ENCODE measurements at places on chromosomes 7 and 10.
A peak's percentile ranks its signal among the peaks of the same experiment; 100 is the strongest.

DNA sequence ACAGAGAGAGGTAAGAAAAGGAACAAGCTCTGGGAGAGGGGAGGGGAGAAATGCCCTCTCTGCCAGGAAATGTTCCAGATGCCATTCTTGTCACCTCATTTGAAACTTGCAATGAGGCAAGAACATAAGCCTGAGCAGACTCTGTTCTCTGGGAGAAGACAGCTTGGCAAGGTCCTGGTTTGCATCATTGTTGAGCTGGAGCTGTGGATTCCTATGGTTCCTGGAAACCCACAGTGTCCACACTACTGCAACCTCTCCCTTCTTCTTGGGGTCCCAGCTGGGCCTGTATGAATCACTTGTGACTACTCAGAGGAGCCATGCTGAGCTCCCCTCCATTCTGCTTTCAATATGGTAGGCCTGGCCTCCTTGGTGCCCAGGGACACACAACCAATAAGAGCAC is 60.8 kb upstream of the HECTD2 start:
- DNase-seq = peak; percentile 95

GRCh38 chr10:107163076-107163855 is 1.2 kb downstream of the SORCS1 start:
- DNase-seq = no peak

GRCh38 chr10:130739757-130740145 is 571.8 kb downstream of the TCERG1L start:
- no peak for DNase-seq

DNA sequence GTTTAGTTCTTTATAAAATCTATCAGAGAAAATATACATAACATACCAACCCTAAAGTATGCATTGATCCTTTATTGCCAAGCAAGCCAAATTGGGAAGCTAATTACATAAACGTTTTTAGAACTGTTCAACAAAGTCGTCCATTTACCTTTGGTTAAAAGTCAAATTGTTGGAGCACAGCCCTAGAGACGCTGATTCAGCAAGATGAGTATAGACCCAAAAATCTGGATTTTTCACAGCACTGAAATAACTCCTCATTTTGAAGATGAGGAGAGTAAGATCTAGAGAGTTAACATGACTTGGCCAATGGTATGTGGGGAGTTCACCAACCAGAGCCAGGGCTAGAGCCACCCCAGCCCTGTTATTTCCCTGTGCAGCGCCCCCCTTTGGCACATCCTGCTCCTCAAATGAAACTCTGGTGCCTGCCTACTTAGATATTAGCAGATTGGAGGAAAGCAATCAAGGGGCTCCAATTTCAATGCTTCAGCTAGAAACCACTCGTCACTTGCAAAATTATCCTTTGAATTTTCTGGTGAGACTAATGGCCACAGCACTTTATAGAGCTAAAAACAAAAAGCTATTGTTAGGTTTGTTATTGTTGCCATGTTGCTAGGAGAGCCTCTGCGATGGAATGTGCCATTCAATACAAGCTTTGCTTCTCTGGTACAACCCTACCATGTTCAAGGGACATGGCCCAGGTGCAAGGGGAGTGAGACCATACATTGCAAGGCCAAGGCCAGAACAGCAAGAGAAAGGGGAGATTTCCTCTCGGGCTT is 132.6 kb upstream of the ZEB1 start:
- DNase-seq = no peak

- DNase-seq = no peak
These were observed 163.6 kb downstream of the NEURL1 start for GRCh38 chr10:103657061-103657591.

DNA sequence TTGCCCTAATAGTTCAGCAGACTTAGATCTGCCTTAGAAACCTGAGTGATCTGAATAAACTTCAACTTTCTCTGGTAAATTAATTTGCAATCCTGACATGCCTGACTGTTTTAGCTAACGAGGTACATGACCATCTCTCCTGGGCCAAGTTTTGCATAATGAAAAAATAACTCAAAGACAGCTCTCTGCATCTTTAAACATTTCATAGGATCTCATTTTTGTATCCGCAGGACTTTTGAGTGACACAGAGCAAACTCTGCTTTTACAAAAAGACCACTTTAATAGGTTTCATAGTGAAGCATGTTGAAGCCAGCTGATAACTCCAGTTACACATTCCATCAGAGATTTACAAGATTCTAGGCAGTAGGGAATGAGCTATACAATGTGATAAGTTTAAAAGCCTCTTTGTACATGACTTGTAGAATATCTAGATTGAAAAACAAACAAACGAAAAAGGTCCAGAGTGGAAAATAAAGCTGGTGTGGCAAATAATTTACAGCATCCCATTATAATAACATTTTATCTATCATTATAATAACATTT is 2.1 kb downstream of the PRKG1 start:
- DNase-seq = no peak

GRCh38 chr10:129932182-129932581 is 31.9 kb downstream of the EBF3 start:
- no peak for DNase-seq

DNA sequence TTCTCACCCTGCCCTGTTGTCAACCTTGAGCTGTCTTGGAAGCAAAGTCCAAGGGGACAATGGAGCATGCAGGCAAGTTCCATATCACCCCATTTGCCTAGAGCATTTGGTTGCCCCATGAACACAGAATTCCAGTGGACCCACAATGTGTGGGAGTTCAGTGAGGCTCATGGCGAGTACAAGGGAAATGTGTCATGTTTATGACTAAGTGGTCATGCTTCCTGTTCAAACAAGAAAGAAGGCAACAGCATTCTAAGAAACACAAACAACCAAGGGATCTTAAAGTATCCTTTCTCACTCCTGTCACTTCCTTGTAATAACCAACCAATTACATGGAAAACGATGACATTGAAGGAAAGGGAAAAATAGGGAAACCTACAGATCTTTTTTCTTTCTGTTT is 513.0 kb downstream of the INHBA start:
- peak; percentile 92 for DNase-seq

DNA sequence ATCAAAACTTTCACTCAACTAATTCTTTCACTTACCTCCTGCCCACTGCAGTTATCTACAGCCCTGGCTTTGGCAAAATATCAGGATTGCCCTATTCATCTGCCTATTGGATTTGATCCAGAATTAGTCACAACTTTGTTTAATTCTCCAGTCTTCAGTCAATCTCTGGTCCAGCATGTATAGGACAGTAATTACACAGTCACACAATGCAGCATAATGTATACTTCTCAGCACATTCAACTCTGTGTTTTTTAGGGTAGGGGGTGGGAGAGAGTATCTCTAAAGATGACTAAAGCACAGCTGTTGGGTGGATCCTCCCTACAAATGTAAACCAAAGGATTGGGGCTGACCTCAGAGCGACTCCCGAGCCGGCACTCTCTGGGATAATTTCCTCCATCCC is 17.7 kb upstream of the NRP1 start:
- peak; percentile 77 for DNase-seq

- no peak for DNase-seq
These were observed 804.1 kb upstream of the IGFBP3 start for GRCh38 chr7:46725136-46725535.

GRCh38 chr10:49594594-49594993 is 15.5 kb upstream of the SLC18A3 start:
- DNase-seq = peak; percentile 53

DNA sequence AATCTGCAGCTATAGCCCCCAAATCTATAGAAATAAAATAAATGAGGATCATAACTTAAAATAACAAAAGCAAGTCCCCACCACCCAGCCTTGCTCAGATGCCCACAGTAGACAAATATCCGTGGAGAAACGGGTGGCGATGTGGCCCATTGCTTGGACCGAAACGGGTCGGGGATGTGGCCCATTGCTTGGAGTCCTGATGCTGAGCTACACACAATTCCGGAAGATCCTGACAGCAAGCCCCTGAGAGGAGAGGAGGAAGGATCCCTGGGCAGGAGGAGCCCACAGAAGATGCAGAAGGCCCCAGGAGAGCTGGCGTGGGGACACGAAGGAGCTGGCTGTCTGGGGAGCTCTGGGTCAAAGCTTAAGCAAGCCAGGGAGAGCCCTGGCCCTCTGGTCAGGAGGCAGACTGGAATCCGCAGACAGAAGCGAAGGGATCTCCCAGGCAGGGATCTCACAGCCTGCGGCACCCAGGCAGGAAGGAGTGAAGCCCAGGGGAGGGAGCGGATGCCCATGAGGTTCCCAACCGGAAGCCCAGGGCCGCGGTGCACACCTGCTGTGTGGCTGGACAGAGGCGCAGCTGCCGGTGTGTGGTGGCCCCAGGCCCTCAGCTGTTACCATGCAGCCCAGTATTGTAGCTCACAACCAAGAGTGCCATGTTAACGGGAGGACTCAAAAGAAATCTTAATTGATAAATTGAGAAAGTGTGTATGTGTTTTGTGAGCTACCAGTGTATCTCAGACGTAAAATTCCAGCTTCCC is 138.8 kb downstream of the ADARB2 start:
- DNase-seq = no peak

- no peak for DNase-seq
These were observed 289.4 kb upstream of the LRRN3 start for GRCh38 chr7:110801502-110801901.

DNA sequence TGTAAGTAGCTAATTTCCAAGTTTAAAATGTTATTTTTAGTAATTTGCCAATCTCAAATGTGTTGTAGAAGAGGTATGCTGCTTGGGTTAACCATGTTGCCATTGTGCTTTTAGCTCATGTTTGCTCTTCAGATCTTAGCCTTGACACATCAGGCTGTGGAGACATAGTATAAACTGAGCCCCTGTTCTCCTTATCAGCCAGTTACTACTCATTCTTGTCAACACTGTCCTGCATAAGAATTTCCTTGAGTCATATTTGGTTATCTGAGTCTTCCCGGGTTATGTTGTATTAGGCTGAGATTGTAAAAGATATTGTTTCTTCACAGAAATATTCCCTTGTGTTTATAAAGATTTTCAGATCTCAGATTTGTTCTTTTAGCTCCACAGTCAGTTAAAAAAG is 4.1 kb downstream of the SSBP1 start:
- no peak for DNase-seq

DNA sequence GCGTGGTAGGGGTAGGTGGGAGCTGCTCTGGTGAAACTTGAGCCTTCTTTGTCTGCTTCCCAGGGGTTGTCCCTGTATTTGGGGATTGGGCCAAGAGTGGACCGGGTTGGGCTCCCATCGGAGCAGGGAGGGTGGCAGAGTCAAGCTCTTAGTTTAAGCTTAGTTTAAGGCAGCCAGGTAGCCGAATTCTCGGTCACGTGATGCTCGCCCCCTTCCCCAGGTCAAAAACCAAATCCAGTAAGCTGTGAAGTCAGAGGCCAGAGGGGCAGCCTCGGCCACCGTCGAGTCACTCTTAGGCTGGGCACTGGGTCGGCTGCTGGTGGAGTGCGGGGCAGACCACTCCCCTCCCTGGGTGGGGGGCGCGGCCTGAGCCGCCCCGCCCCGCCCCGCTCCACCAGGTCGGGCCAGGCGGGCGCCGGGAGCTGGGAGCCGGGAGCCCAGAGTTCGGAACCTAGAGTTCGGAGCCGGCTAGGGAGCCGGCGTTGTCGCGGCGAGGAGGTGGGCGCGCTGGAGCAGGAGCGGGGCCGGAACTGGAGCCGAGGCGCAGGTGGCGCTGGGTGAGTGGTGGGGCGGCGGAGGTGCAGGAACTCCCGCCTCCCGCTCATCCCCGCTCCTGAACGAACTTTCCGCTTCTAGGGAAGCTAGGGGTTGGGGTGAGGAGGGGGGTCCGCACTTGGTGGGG is 2.8 kb upstream of the LZTS2 start:
- peak; percentile 13 for DNase-seq

GRCh38 chr7:2202901-2203765 is 29.6 kb downstream of the MAD1L1 start:
- DNase-seq = no peak

- DNase-seq = no peak
These were observed 55.8 kb downstream of the CASD1 start for GRCh38 chr7:94565247-94565894.

DNA sequence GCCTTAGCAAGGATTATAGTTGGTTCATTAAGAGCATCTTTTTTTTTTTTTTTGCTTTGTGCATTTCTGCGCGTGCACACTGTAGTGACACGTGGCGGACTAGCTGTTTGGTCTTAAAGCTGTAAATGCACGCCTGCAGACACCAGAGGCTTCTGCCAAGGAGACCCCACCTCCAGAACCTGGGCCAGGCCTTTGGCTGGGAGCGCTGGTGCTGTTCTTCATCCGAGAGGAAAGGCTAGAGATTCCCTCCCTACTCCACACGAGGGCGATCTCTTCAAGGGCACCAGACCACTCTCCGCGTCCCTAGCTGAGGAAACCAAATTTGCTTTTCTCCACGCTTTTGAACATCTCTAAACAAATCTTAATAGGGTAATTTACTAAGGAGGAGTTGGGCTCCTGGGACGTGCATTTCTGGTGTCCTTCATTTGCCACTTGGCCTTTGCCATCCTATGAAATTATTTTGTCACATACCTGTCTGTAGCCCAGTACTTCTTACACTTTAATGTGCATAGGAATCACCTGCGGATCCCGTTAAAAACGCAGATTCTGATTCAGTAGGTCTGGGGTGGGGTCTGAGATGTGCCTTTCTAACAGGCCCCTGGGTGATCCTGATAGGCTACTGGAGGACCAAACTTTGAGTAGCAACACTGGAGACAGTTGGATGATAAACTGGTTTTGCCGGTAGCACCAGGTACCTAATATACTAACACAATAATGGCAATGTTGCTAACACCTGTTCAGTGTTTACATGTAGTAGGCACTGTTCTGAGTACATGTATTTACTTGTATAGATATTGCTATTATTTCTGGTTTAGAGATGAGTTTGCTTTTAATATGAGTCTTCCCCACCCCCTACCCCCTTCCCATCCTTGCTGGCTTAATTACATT is 1.3 kb upstream of the SLC26A5 start:
- DNase-seq = peak; percentile 20

DNA sequence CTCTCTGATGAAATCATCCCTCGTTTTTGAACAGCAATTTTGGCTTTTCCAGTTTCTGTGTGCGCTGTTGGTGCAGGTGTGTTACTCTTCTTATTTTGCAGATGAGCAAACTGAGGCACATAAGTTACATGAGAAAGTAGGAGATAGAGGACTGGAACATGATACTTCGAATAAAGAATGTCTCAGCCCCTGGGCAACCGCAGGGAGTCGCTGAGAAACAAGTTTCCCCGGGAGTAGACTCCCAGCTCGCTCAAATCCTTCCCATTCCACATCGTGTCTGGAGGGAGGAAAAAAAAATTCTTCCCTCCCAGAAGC is 18.0 kb downstream of the MXI1 start:
- DNase-seq = no peak

DNA sequence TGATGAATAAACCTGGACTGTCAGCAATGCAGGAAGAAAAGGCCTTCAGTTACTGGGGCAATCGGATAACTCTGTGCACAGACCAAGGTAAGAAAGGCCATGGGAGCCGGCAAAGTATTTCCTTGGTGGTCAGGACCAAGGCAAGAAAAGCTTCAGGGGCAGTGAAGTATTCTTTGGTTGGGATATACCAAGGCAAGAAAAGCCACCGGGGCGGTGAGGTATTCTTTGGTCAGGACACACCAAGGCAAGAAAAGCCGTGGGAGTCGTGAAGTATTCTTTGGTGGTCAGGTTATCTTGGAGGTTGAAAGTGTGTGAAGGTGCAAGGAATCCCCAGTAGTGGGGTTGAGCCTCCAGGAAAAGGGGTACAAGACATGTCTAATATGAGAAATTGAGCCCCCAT is 295.0 kb upstream of the GALNT17 start:
- DNase-seq = no peak

All from fibroblast of skin of right biceps (primary cell).